ENCODE measurements at places on chromosomes 7 and 10.

GRCh38 chr7:55970978-55971377 is 6.6 kb downstream of the NIPSNAP2 start:
- DNase-seq, result no peak

DNA sequence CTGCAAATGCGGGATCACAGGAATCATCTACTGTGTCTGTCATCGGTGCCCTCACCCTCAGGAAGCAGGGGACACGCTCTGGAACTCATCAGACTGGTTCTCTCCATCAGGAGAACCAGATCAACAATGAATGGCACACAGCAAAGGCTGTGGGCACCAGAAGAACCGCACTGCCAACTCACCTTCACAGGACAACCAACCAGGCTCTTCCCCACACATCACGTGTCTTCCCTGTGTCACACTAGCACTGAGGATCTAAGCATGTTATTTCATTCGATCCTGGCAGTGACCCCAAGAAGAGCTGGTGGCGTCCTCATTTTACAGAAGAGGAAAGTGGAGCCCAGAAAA is 106.1 kb downstream of the TNS3 start:
- no peak for DNase-seq

GRCh38 chr10:22301193-22301592 is 15.0 kb upstream of the COMMD3 start:
- DNase-seq, result no peak

DNA sequence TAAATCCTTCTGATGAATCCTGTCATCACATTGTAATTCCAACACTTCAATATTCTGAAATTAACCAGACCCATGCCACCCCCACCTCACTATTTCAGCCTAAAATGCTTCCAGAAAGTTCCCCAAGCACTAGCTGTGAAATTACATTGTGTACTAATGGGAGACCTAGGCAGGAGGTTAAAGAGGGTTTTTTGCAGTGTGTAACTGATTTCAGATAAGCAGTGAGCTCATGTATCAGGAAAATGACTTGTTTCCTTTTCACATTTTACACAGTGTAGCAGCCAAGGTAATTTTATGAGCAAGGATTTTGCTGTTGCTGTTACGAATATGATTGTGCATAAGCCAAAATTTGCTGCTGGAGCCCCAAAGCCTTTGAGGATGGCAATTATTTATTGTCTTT is 129.0 kb downstream of the INHBA start:
- no peak for DNase-seq

DNA sequence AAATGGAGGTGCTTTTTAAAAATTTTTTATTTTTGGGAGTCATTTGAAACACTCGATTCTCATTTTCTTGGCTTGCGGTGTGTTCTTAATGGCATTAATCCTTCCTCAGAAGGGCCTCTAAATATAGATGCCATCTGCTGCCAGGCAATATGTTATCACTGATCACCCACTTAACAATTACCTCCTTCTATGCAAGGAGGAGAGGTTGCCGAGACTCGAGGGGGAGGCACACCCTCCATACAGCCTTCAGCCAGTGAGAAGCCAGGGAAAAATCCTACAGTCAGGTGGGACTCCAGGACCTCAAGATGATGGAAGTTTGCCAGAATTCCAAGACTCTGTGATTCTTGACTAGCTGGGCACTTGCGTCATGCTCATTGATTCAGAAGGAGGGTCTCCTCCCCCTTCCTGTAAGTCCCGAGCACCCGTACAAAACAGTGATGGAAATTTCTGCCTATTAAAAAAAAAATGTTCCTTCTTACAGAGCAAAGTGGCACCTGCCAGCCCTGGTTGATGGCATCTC is 574.5 kb downstream of the TYW1 start:
- no peak for DNase-seq

- DNase-seq, result no peak
These were observed 631 bp downstream of the POR start for GRCh38 chr7:75915416-75916156.
